ENCODE measurements at places on chromosomes 4 and X. TPM values are rescaled to one million over a fixed set of nuclear protein-coding genes. Genes with fewer than 3 reads are reported as not detected.

GRCh38 chrX:3271183-3271833, 75.1 kb downstream of the MXRA5 start:
- no peak for DNase-seq

- no peak for DNase-seq
Observed at GRCh38 chrX:54007682-54008081, 36.6 kb downstream of the PHF8 start.

DNA sequence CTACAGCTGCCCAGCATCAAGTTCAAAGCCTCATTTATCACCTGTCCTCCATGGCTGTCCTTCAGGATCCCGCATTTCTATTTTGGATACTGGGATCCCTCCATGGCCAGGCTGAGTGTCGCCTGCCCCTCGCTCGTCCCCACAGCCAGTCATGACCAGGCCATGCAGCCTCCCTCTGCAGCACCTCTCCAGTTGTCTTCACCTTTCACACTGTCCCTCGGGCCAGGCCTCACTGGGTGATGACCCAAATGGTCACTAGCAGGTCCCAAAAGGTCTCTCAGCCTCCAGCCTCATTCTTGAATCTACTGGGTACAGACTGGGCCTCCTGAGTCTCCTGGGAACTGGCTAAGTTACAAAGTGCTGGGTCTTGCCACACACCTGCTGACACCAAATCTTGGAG, 48.7 kb upstream of the HELT start:
- no peak for DNase-seq

GRCh38 chrX:121570072-121570841, 522.8 kb downstream of the GLUD2 start:
- no peak for DNase-seq

- DNase-seq = no peak
Observed at GRCh38 chr4:8289151-8289750, 19.7 kb downstream of the HTRA3 start.

The TMPRSS11A gene
- total RNA-seq = not detected

The RPS6KA6 gene
- 0.84 TPM for total RNA-seq

Measured in omental fat pad (tissue), 4 donors.